GF-D8 (cell line): ENCODE measurements at places on chromosomes 6 and 20.

DNA sequence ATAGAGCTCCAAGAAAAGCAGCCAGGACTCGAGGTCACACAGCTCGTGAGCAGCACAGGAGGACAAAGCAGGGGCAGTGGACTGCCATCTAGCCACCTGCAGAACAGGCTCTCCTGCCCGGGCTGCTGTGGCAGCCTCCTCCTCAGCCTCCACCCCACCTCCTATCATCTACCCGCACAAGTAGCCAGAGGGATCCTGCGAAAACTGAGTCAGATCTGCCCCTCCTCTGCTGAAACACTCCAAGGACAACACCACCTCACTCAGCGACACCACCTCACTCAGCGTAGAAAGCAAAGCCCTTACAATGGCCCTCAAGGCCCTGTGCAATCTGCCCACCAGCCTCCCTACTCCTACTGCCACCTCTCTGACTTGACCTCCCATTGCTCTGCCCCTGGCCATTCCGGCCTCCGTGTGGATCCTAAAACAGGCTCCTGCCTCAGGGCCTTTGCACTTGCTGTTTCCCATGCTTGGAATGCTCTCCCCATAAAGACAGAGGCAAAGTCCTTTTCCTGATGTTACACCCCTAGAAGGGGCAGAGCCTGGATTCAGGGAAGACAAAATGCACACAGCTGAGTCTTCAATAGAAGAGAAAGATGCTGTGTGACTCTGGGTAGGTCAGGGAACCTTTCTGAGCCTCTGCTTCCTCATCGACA lies 19.3 kb downstream of the PREX1 start:
- DNase-seq = no peak

DNA sequence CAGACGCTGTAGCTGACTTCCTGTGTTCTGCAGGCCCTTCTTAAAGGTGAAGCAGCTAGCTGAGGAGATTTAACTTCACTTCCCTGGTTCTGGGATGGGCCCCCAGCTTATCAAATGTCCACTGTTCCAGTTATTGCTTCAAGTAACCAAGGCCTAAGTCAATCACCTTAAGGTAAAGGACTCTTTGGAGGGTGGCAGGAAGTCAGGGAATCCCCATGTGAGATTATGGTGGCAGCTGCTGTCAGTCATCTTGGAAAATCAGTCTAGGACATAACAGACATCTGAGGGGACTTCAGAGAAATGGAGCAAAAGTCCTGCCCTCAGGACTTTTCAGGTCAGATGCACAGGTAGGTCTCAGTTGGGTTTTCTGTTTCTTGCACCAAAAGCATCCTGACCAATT lies 3.8 kb downstream of the ELOVL5 start:
- no peak for DNase-seq

DNA sequence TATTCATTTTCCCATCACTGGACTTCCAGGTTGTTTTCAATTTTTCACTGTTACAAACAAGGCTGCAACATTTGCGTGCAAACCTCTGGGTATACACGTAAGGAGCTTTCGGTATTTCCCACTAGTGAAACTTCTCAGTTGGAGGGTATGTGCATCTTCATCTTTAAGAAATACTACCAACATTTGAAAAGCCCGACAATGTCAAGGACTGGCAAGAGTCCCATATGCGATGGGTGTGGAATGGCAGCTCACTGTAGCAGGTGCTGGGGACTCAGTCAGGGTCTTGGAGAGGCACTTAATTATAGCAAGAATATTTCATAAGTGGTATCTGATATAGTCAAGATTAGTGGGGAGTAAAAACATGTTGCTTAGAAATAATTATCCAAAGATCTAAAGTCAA lies 8.9 kb upstream of the HLA-B start:
- no peak for DNase-seq

- DNase-seq = no peak
Measured at GRCh38 chr6:34145161-34146020, 496 bp downstream of the GRM4 start.

- no peak for DNase-seq
Measured at GRCh38 chr20:41183831-41184230, 46.5 kb downstream of the PLCG1 start.

DNA sequence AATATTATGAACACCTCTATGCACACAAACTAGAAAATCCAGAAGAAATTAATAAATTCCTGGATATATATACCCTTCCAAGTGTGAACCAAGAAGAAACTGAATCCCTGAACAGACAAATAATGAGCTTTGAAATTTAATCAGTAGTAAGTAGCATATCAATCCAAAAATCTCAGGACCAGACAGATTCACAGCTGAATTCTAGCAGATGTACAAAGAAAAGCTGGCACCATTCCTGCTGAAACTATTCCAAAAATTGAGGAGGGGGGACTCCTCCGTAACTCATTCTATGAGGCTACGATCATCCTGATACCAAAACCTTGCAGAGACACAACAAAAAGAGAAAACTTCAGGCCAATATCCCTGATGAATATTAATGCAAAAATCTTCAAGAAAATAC lies 67.0 kb upstream of the PDE7B start:
- DNase-seq = no peak

- no peak for DNase-seq
Measured at GRCh38 chr20:4153251-4153650, 137.9 kb upstream of the RNF24 start.

GRCh38 chr6:80639181-80639629 lies 532.7 kb downstream of the BCKDHB start:
- DNase-seq = no peak

DNA sequence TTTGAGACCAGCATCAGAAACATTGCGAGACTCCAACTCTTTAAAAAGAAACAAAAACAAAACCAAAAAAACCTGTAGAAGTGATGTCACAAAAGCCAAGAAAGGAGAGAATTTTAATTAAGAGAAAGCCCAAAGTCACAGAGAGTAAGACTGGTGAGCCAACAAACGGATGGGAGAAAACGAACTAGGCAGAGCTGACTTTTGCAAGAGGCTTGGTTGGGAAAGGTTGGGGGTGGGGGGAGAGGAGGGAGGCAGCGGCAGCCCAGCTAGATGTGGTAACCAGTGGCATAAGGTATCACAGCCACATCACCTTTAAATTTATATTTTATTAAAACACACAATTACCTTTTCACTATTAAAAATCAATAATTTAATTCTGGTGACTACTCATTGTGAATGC lies 23.5 kb downstream of the NOL7 start:
- no peak for DNase-seq

- no peak for DNase-seq
Measured at GRCh38 chr6:34073540-34073939, 72.3 kb downstream of the GRM4 start.

DNA sequence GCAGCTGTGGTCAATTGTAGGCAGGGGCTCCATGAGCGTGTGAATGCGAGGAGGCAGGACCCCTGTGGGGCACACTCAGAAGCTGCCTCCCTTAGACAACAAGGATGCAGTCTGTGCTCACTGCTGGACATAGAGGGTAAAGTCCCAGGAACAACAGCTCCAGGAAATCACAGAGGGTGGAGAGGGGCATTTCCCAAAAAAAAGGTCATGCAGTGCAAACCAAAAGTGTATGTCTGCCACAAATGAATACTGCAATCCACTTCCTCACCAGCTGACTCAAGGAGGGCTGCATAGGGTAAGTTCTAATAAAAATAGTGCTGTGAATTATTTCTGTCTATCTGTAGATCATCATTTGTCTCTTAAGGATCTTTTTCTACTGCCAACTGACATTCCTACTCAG lies 95.8 kb downstream of the RNF182 start:
- no peak for DNase-seq

DNA sequence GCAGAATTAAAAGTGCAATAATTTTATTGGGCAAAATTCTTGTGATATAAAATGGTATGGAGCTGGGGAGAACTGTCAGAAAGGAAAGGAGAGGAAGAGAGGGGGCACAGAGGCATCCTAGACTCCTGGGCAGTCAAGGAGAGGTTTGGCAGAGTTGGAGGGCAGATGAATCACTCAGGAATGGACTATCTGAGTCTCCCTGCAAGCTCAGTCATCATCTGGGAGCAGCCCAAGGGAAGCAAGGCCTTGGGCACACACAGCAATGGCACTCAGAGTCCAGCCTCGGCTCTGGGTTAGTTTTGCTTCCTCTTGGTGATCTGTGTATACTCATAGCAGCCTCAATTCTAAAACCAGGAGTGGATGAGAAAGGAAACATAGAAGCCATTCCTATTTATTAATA lies 67.2 kb downstream of the SLC22A1 start:
- no peak for DNase-seq

- no peak for DNase-seq
Measured at GRCh38 chr6:50543666-50544065, 169.7 kb upstream of the TFAP2D start.

DNA sequence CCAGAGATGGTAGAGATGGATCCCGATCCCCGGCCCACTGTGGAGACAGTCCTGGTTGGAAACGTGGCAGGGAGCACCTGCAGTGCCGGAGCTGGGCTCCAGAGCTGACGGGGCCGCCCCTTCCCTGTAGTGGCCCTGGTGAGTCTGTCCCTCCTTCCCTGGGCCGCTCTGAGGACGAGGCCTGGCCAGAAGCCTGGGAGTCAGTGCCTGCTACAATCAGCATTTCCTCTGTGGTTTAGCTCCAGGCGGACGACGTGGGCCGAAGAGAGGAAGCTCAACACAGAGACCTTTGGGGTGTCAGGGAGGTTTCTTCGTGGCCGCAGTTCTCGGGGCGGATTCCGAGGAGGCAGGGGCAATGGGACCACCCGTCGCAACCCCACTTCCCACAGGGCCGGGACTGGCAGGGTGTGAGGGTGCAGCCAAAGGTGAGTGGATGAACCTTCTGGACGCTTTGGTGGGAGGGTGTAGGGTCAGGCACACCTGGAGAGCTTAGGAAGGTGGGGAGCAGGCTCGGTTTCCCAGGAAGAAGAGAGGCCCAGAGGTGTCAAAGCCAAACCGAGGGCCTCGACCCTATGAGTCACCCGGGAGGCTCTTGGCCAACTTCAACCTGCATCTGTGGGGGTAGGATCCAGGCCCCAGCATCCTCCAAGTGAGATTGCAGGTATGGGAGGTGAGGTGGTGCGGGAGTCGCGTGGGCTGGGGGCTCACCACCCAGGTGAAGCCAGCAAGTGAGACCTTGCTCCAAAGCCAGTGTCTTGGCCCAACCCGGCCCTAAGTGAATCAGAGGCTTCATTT lies 9.9 kb downstream of the PSMA7 start:
- DNase-seq = no peak

- no peak for DNase-seq
Measured at GRCh38 chr6:16985513-16986284, 116.2 kb upstream of the STMND1 start.

DNA sequence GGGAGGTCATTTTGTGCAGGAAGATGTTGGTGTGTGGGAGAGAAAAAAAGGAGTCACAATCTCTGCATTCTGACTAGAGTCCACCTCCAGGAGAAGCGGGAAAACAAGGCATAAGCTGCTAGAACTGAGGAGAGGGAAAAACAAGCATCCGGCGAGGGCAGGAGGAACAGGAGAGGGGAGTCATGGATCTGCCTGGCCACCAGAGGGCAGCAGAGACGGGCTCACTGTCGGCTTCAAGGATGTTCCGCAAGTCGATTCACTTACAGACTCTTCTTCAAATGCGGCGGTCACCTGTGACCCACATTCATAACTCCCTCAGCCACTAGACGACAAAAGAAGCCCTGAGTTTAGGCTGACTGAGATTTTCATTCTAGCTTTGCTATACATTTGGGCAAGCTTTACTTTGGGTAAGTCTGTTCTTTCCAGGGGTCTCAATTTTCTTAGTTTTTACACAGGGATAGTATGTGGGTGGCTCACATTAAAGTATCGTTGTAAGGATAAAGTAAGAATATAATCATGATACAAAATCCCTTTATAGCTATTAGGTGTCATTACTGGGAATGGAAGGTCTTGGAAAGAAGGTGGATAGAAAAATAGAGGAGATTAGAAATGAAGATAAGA lies 6.6 kb upstream of the BTNL2 start:
- DNase-seq = peak; percentile 18

DNA sequence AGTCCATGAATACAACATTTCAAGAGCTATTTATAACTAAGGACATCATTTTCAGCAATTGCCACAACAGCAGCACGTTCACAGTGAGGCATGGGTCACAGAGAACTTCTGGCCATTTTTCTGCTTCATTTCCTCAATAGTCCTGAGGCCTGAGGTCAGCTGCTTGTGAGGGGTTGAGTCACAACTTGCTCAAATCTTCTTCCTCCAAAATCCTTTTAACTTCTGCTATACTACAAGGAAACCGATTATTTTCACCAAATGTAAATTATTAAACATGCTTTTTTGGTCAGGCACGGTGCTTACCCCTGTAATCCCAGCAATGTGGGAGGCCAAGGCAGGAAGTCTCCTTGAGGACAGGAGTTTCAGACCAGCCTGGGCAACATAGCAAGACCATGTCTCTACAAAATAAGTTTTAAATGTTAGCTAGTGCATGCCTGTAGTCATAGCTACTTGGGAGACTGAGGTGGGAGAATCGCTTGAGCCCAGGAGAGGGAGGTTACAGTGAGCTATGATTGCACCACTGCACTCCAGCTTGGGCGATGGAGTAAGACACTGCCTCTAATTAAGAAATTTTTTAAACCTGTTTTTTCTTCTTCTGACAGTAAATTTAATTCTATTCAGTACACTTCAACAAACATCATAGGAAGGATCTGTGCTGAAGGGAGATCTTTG lies 11.1 kb upstream of the SLC16A10 start:
- no peak for DNase-seq

- no peak for DNase-seq
Measured at GRCh38 chr6:104301951-104302350, 557.8 kb downstream of the HACE1 start.
